Stimulated activated CD8-positive, alpha-beta memory T cell treated with anti-CD3 and anti-CD28 coated beads, Interleukin-2, amount 100 ng/mL, for 1 hour (primary cell): ENCODE measurements at places on chromosomes 6 and 20.

GRCh38 chr20:5148581-5148980, 21.8 kb downstream of the CDS2 start:
- no peak for DNase-seq

- DNase-seq = no peak
These were observed 19.0 kb upstream of the SNRPB2 start for GRCh38 chr20:16710781-16711180.

- DNase-seq = no peak
These were observed 91.9 kb downstream of the TFAP2A start for GRCh38 chr6:10323018-10323417.

GRCh38 chr6:52517502-52518278, 59.2 kb downstream of the TRAM2 start:
- DNase-seq = no peak

DNA sequence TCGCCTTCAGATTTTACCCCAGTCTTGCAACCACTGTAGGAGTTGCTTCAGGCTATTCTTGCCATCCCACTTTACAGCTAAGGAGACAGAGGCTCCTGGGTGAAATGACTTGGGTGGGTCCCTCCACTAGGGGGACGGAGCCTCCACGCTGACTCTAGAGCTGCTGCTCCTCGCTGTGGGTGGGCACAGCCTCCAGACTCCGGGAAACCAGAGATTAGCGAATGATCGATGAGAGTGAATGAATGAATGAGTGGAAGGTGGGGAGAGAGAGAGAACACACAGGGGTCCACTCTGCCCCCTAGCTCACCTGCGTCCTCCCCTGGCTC, 10.4 kb downstream of the ZBP1 start:
- no peak for DNase-seq

- no peak for DNase-seq
These were observed 628.2 kb downstream of the CDH26 start for GRCh38 chr20:60586269-60587050.

DNA sequence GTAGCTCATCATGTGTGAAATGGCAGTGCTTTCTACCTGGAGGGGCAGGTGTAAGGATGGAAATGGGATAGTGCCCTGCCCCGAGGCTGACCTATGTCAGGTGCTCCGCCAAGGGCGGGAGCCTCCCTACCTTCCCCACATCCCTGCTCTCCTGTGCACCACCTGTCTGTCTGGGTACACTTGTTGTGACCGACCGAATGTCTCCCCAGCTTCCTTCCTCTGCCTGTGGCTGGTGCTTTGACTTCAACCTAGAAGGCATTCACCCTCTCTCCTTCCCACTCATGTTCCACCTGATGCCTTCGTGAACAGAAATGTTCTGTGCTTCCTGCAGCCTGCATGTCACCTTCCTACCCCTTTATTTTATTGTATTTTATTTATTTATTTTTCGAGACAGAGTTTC, 114.8 kb downstream of the SCML4 start:
- DNase-seq = no peak

DNA sequence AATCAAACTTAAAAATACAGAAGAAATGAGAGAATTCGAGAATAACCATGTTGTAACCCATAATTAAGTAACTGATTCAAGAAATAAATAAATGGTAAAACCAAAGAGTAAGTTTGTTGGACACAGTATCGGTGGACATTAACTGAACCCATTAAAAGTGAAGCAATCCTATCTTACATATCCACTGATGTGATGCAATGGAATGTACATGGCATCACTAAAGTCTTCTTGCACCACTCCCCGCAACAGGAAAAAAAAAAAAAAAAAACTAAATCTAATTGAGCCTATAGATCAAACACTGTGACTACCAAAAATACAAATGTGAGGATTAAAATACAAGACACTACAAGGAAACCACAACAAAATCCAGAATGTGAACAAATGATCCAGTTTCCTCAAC, 7.9 kb downstream of the SNX14 start:
- no peak for DNase-seq

GRCh38 chr20:33689973-33690372, 3.8 kb upstream of the E2F1 start:
- DNase-seq = no peak

DNA sequence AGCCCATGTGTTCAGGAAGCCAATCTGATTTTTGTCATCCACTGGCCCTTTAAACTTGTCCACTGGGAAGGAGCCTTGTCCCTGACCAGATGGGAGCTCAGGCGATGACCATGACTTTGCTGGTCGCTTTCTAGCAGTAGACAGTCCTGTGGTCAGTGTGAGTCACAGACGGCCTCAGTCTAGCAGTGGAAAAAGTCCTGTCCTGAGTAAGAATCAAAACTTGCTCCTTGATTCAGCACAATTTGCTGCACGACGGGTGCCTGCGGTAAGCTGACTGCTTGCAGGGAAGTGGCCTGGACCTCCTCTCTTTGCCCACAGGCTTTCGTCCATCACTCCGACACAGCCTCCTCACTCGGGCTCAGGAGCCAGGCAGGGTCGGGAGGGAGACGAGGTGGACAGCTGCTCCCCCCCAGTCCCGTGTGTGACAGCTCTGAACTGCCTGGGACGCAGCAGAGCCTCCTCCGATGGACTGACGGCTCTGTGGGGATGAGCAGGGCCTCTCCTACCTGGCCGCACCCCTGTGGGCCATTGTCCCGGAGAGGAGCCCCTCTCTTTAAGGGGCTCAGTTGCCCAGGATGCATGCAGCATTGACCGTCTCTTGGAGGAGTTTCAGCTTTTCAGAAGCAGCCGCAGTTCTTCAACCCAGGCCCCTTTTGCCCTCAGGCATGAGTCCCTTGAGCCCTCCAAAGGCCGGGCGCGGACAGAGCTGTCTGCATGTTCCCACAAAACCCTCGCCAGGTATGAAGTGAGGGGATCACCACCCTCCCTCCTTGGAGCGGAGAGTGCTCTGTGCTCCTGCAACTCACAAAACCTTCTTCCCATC, 209.2 kb downstream of the ANKRD60 start:
- no peak for DNase-seq

DNA sequence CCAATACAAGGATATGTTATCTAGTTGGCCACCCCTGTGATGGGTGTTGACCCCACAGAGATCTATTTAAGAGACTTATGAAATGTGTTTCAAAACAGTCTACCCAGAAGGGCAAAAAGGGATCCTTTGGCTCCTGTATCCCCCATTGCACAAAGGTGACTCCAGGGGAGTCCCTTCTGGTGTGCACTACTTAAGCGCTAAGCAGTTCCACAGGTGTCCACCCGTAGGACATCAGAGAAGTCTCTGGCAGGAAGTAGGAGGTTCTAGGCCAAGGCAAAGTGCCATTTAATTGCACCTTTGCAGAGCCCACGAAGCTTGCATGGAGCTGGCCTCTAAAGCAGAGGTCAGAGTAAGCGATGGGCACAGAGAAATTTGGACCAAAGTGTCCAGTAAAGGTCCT, 147.7 kb downstream of the MRPL14 start:
- no peak for DNase-seq

DNA sequence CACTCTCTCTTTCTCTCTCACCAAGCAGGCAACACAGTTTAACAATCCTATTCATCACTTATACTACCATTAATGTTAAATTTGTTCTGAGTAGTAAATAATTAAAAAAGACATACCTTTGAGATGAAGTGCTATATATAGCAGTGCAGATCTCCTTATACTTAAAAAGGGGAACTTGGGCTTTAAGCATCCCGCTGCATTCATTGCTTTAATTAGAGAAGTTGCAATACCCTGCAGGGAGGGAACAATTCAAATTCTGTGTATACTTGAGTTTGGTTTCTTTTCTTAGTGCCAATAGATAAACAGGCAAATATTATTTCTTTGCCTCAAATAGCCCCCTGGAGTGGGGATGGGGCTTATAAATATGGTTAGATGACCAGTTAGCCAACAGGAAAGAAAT, 10.8 kb upstream of the ZBTB24 start:
- DNase-seq = no peak

DNA sequence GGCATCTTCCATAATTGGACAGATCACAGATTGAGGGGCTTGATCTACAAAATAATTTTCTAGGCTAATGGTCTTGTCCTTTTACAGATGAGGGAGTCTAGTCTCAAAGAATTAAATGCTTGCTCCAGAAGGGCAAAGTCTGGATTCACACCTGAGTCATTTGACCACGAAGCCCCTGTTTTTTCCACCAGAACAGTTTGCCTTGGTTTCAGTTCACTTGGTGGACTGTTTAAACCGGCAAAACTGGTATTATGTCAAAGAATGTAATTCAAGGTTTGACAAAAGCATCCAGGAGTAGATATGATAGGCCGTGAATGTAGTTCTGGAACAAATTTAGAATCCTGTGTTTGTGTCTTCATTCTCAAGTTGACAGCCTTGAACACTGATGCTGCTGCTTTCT, 3.3 kb downstream of the MYO6 start:
- no peak for DNase-seq

DNA sequence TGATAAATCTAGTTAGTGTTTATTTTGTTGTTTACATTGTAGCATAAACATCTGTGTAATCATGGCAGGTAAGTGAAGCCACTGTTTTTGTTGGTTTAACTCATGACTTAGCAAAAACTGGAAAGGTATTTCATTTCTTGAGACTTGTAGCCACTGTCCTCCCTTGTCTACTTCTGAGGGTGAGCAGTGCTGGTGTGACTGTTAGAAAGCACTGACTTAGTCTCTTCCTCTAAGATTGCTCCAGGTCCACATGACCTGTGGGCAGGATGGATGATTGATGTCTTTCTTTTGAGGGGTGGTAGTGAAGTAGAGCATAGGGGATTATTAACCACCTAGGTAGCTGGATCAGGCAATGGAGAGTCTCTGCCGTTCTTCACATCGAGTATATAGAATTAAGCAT, 203.8 kb downstream of the ARID1B start:
- no peak for DNase-seq

GRCh38 chr20:58481481-58482021, 33.6 kb downstream of the APCDD1L start:
- no peak for DNase-seq

GRCh38 chr6:151807513-151808370, at the start of gene ESR1:
Gene ESR1, plus strand, starts transcription at chr6:151807682. Its CDS starts 231 bp downstream, at chr6:151807913.
- no peak for DNase-seq

DNA sequence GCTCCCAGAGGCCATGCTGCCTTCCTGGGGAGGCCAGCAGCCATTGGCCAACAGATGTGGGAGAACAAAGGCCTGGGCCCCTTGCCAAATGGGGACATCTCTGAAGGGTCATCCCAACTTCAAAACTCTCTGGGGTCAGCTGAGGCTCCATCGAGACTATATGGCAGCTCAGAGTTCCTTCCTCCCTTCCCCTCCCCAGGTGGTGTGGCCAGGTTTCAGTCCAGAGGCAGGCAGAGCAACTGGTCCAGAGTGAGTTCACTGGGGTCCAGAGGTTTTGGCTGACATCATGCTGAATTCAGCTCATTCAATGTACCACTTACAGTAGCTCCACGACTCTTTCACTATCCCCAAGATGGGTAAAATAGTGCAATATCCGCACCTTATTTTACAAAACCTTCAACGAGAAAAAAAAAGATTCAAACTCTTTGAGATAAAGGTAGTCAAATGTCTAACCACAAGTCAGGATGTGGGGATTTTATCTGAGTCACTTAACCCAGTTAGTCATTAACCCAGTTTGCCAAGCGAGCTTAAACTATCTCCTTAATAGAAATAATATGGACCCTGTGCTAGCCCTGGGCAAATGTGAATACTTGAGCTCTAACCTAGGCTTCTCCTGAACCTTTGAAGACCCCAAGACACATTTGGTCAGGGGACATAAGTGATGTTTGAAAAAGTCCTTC, 108.4 kb upstream of the PLEKHG1 start:
- DNase-seq = no peak

GRCh38 chr6:77415706-77416105, 47.6 kb downstream of the HTR1B start:
- no peak for DNase-seq

GRCh38 chr6:55286824-55287223, 40.4 kb upstream of the GFRAL start:
- DNase-seq = no peak

GRCh38 chr6:2110504-2110903, 134.9 kb downstream of the GMDS start:
- no peak for DNase-seq

DNA sequence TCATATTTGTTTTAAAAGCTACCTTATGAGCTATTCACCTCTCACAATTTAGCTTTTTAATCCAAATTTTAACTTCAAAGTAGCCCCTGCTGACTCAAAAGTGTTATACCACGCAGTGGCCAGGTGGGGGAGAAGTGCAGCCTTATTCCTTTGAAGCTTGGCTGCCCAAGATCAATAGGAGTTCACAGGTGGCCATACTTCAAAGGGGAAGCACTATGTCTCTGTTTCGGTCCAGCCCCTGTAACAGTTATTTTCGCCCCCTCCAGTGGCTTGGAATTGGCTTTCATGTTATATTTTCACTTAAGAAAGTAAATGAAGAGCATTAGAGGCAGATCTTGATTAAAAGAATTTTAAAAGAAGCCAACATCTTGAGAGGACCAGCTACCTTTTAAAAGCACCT, 608.4 kb downstream of the EPHA7 start:
- no peak for DNase-seq

- DNase-seq = no peak
These were observed 11.3 kb downstream of the PPP1R3G start for GRCh38 chr6:5096482-5096881.

- no peak for DNase-seq
These were observed 14.1 kb upstream of the TCFL5 start for GRCh38 chr20:62875419-62876361.

GRCh38 chr6:43931201-43931600, 161.2 kb downstream of the VEGFA start:
- no peak for DNase-seq

DNA sequence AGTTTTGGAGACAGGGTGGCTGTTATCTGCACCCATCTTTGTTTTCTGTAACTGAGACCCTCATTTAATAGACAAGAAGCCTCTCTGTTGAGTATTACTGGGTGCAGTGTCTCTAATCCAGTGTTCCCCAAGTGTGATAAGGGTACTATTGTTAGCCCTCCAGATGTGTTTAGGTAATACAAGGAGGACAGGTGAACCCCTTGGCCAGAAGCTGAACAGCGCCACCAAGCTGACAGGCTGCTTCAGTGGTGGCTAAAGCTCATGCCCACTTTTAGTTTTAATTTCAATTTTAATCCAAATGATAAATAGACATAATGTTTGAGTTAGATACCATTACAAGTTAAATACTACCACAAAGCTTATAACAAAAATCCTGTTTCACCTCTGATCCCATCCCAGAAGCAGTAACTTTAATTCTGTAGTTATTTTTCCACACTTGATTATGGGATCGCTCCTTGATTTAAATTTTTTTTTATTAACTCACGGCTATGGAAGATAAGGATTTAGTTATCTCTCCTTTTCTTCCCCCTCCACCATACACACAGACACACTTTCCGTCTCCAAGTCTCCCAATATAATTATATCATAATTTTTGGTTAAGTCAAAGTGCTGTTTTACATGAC, 8.4 kb upstream of the STK35 start:
- DNase-seq = no peak

GRCh38 chr6:1561355-1561754, 48.4 kb upstream of the FOXC1 start:
- no peak for DNase-seq

DNA sequence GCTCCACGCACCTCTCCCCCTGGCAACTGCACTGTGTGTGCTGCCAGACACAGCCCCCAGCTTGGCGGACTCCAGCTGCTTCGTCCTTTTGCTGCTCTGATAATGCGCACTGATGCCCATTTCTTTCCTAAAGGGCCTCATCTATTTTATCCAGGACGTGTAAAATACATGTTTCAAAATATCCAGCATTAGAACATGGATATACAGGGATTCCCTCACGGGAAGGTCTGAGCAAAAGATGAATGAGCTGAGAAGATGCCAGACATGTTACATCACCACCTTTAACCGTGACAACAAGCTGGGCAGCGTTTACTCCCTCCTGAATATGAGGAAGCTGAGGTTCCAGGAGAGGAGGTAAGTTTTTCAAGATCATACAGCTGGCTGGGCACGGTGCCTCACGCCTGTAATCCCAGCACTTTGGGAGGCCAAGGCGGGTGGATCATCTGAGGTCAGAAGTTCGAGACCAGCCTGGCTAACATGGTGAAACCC, 32.8 kb downstream of the TNXB start:
- no peak for DNase-seq
